ENCODE measurements at places on chromosomes 12 and 14.

DNA sequence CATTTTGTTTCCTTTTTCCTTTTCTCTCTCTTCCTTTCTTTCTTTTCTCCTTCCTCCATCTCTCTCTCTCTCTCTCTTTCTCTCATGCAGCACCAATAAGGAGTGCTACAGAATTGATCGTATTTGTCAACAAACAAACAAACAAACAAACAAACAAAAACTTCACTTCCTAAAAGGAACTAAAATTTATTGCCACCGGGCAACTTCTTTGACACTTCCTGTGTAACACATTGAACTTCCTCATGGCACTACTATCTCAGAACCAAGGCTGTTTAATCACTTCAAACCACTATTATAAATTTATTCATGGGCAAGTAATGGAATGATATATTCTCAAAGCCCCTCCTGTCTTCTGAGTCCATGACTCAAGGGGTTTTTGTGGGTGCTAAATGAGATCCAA, 51.3 kb downstream of the SERPINA3 start:
- DNase-seq, result no peak

GRCh38 chr12:113208041-113208934, 13.0 kb upstream of the TPCN1 start:
- peak; percentile 23 for DNase-seq

DNA sequence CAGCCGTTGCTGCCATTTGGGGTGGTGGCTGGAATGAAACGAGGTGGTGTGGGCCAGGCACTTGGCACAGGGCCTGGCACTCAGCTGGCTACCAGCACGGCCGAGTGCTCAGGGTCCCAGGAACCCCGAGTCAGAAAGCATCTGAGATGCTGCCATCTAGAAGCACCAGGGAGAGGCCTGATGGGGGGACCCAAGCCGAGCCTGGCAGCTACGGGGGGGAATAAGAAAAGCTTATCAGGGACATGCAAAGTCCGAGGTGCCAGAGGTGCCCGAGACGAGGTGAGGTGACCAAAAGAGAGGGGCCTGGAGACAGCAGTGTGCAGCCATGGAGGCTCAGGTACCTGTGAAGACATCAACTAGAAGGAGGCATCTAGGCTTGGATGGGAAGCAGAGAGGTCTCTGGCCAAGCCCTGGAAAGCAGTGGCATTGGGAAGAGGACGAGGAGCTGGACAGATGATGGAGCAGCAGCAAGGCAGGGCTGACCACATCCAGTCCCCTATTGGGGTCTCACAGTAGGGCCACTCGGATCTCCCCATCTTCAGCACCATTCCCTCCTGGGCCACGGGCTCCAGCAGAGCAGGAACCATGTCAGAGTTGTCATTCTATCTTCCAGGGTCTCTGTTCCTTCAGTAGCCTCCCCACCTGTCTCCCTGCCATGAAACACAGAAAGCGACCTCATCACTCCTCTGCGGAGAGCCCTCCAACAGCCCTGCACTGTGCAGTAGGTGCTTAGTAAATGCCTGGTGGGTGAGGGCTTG, 59.3 kb upstream of the DIO3 start:
- DNase-seq, result no peak

DNA sequence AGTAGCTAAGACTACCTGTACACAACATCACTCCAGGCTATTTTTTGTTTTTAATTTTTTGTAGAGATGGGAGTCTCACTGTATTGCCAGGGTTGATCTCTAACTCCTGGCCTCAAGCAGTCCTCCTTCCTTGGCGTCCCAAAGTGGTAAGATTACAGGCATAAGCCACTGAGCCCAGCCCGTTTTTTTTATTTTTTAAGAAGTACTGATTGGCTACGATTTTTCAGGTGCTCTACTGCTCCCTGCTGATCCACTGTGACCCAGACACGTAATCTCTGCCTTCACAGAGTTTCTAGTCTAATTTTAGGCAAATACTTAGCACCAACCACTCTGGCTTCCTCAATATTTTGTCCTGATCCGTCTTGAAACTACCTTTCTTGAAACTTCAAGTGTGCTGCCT, 4.3 kb upstream of the STRN3 start:
- no peak for DNase-seq

- DNase-seq, result peak; percentile 38
Observed at GRCh38 chr14:51167587-51168214, 72.3 kb upstream of the TMX1 start.

- no peak for DNase-seq
Observed at GRCh38 chr14:91830777-91831176, 36.6 kb downstream of the TC2N start.

DNA sequence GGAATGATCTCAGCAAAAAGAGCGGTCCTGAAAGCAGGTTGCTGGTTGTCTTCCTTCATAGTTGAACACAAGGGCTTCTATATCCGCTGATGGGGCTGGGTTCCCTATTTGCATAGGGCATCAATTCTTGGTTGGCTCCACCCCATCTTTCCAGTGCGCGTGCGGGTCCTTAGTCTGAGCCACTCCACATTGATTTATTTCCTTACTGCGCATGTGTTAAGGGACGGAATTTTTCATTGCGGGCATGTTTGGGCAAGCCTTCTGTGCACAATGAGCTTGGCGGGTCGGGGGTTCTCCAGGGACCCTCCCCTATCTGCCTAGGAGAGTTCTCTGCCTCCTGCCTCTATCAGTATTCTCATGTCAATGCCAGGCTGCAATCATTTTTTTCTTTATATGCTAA, 21.2 kb upstream of the DLGAP5 start:
- DNase-seq, result no peak

DNA sequence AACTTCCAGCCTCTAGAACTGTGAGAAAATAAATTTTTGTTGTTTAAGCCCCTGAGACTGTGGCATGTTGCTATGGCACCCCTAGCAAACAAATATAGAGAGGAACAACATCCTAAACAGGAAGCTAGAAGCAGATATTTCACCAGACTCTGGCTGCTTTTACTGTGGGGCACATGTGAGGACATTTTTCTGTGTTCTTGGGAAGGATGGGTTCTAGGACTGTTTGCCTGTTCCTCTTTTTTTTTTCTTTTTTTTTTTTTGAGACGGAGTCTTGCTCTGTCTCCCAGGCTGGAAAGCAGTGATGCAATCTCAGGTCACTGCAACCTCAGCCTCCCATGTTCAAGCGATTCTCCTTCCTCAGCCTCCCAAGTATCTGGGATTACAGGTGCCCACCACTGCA, 4.2 kb upstream of the HRK start:
- DNase-seq, result no peak

GRCh38 chr12:71164568-71165197, 6.9 kb upstream of the TSPAN8 start:
- DNase-seq, result no peak

- peak; percentile 93 for DNase-seq
Observed at GRCh38 chr12:29743801-29744200, 39.9 kb downstream of the TMTC1 start.

DNA sequence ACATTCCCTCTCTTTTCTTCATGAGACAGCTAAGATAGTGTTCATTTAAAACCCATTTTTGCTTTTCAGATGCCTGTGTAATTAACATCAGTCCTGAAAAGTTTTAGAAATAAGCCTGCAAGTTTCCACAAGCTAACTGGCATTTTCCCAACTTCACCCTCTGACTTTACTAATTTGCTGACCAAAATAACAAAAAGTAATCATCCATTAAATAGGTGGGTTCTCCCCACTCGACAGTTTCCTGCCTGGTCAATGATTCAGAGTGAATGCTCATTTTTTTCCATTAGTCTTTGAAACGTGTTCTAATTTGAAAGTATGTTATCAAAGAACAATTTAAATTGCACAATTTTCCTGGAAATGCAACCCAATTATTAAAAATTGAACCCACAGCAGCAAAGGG, 23.6 kb downstream of the NELL2 start:
- no peak for DNase-seq

DNA sequence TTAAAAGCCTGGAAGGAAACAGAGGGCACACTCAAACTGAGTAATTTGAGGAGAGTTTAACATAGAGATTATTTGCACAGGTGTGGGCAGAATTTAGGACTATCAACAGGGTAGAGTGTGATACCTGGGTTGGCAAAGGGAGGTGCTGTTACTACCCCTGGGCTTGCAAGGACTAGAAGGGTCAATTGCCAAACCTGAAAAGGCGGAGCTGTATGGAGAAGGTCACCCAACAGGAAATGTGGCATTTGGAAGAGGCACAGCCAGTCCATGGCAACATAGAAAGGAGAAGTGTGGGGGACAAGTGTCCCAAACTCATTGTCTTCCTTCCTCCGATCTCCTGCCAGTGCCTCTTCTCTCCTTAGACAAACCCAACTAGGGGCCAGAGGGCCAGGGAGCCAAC, 21.6 kb upstream of the MED13L start:
- no peak for DNase-seq

DNA sequence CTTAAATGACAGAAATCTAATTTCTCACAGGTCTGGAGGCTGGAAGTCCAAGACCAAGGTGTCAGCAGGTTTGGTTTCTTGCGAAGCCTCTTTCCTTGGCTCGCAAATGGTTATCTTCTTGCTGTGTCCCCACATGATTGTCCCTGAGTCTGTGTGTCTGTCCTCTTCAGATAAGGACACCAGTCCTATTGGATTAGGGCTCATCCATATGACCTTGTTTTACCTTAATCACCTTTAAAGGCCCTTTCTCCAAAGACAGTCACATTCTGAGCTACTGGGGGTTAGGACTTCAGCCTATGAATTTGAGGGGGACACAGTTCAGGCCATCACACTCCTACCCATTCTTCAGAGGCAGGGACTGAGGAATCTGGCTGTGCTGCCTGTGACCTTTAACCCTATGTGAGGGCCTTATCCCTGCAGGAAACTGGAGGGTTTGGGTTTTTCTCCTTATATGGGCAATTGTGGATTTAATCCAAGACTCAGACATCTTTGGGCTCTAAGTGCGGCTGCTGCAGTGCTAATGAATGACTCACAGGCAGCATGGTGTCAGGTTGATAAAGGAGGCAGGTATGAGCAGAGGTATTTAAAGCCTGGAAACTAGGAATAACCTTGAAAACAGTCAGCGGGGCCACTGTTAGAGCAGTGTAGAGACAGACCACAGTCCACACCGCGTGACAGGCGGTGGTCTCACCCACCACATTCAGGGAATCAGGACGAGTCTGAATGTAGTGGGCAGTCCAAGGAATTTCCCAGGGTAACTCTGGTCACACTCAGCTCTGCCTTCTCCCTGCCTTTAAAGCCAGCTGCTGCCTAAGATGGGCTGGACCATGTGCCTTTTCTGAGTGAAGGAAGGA, 10.2 kb downstream of the TPCN1 start:
- DNase-seq, result peak; percentile 75

DNA sequence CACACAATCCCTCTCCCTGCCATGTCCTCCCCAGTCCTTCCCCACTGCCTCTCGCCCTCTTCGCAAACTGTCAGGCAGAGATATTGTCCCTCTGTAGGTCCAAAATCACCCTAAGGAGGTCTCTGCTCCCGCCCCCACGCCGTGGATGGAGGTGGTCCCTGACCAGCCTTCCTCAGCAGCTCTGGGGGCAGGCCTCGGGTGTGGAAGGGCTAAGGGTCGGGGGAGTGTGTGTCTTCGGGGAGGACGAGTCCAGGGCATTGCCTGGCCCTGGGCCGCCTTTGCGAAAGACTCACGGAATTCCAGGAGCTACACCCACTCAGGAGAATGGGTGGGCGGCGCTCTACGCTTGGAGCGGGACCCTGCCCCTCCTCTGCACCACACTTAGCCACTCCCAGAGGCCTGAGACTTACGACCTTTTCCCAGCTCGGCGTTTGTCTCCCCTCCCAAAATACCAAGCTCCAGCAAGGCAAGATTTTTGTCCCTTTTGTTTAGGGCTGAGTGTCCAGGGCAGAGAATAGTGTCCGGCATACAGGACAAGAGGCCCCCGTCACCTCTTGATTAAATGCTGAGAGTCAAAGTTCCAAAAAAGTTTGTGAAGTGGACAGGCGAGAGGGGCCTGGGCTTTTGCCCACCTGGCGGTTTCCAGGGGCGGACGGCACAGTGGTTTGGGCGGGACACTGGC, 881 bp downstream of the PYGL start:
- no peak for DNase-seq

GRCh38 chr12:44777044-44777443, 99.1 kb downstream of the NELL2 start:
- DNase-seq, result no peak

- DNase-seq, result no peak
Observed at GRCh38 chr14:95137164-95137803, 20.0 kb downstream of the DICER1 start.

GRCh38 chr12:75658901-75659823, 147.8 kb upstream of the KRR1 start:
- peak; percentile 76 for DNase-seq

- DNase-seq, result no peak
Observed at GRCh38 chr14:88599761-88600439, 37.1 kb downstream of the ZC3H14 start.

GRCh38 chr14:83632375-83632774, 1897.6 kb upstream of the FLRT2 start:
- no peak for DNase-seq

- DNase-seq, result no peak
Observed at GRCh38 chr12:93148412-93148811, 219.3 kb upstream of the EEA1 start.

GRCh38 chr14:91038439-91038838, 22.0 kb downstream of the RPS6KA5 start:
- DNase-seq, result no peak

- DNase-seq, result no peak
Observed at GRCh38 chr12:106581543-106582248, 1.1 kb upstream of the RFX4 start.

DNA sequence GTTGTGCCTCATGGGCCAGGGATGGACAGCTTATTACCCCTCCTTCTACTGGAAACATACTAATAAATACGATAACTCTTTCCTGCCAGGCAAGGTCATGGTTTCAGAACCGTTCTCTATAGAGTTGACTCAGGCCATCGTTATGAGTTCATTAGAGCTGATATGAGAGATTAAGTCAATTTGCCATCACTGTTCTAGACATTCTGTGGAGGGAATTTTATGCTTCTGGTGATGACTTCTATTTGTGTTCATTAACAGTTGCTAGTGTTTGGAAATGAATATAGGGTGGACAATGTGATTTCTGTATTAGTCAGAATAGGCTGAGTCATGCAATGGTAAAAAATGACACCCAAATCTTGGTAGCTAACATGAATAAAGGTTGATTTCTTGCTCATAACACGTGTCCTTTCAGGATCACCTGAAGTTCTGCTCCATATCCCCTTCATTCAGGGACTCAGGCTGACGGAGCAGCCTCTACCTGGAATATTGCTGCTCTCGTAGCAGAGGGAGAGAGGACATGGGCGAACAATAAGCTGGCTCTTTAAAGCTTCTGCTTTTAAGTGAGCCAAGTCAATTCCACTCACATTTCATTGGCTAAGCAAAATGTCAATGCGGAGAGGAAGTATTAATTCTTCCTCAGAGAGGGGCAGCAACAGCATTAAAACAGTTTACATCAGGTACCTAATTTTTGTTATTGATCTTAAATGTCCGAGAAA, 18.5 kb upstream of the TBPL2 start:
- DNase-seq, result peak; percentile 14

- no peak for DNase-seq
Observed at GRCh38 chr12:57907281-57907680, 34.1 kb upstream of the ATP23 start.

DNA sequence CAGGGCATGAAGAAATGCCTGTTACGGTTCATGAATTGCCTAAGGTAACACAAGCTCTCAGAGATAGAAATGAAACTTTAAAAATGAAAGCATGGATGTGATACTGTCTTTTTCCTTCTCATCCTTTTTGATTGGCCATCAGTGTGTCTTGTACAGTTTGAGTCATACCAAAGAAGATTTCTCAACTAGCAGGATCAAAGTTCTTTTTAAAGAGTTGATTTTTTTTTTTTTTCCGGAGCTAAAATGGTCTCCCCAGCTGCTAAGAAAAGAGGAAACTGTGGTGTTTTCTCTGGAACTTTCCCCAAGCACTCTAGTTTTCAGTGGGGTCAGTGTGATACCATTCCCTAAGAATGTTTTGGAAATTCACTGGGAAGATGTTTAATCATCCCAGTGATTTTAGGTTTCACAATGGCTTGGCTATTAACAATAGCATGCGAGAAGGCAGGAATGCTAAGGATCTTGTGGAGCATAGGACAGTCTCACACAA, 105.0 kb downstream of the ETNK1 start:
- peak; percentile 14 for DNase-seq

All from brain microvascular endothelial cell (primary cell).